ENCODE measurements at places on chromosomes 4 and X. TPM values are rescaled to one million over a fixed set of nuclear protein-coding genes. Genes with fewer than 3 reads are reported as not detected.

The MAP3K15 gene
- total RNA-seq = not detected

The RASSF6 gene
- total RNA-seq = 2.9 TPM

The UGT2A1 gene
- total RNA-seq = not detected

The DMP1 gene
- total RNA-seq = not detected

The PDLIM3 gene
- total RNA-seq = not detected

The C1QTNF7 gene
- total RNA-seq = not detected

The TMEM164 gene
- total RNA-seq = 14.1 TPM

The IL2RG gene
- 4.3 TPM for total RNA-seq

The P2RY8 gene
- 130 TPM for total RNA-seq

The SYN1 gene
- not detected for total RNA-seq

The TRIM60 gene
- not detected for total RNA-seq

The RTL9 gene
- not detected for total RNA-seq

The UNC5C gene
- not detected for total RNA-seq

The MTM1 gene
- total RNA-seq = 6.0 TPM

The CDKL2 gene
- total RNA-seq = 0.11 TPM

The LRAT gene
- not detected for total RNA-seq

The ING2 gene
- total RNA-seq = 5.4 TPM

The GDPD2 gene
- not detected for total RNA-seq

The SMIM43 gene
- not detected for total RNA-seq

The GPC3 gene
- not detected for total RNA-seq

The DCAF16 gene
- 54.0 TPM for total RNA-seq

The LRCH2 gene
- not detected for total RNA-seq

The RWDD4 gene
- 16.9 TPM for total RNA-seq

The SLITRK4 gene
- not detected for total RNA-seq

The ZMAT1 gene
- total RNA-seq = 4.1 TPM

Data from Karpas-422 (cell line).